Foreskin keratinocyte (primary cell): ENCODE measurements at places on chromosomes 2 and 18.

DNA sequence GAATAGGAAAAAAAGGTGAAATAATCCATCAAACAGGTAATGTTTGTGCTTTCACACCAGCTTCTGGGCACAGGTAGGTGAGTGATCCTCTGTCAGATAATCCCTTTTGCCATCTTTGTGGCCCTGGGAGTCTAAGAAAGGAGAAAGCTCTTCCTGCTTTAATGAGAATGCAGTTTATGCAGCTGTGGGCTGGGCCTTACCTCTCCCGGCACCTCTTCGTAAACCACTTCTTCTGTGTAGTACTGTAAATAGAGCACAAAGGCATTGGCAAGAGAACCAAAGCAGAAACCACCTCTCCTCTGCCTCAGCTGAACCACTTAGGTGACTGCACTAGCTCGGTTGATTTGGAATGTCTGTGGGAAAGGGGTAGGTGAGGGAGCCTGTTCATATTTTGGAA is 4.9 kb downstream of the NEB start:
- no peak for DNase-seq

DNA sequence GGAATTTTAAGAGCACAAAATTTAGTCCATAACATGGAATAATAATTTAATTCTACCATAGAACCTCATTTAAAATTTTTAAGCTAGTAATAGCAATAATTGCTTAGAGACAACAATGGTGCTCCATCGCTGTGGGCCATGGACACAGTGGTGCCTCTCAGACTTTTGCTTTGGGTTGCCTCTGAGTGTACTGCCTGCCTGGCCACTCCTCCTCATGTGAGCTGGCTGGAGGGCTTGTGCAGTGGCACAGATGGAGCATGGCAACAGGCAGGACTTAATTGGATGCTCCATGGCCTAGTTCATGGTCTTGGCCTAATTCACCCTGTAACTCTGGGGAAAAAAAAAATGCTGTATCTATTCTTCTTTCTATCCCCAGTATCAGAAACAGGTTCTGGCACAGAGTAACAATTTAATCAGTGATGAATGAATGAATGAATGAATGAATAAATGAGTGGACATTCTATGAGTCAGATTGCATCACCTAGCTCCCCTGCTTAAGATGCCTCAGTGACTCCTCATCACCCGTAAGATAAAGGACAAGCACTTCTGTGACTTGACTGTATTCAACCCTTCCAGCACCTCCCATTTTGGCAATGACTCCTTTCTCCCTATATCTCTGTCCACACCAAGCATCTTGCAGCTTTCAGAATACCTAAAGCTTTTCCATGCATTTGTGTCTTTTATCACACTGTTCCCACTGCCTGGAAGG is 211.8 kb upstream of the SLC14A2 start:
- DNase-seq = peak; percentile 47

GRCh38 chr2:230891509-230891908 is 26.8 kb downstream of the ITM2C start:
- DNase-seq = no peak

DNA sequence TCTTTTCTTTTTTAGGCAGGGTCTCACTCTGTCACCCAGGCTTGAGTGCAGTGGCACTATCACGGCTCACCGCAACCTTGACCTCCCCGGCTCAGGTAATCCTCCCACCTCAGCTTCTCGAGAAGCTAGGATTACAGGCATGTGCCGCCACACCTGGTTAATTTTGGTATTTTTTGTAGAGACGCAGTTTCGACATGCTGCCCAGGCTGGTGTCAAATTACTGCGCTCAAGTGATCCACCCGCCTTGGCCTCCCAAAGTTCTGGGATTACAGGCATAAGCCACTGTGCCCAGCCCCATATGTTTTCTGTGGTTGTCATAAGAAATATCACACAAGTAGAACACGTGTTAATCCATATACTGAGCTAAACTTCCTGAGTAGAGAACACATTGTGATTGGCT is 14.6 kb downstream of the ENOSF1 start:
- peak; percentile 57 for DNase-seq

DNA sequence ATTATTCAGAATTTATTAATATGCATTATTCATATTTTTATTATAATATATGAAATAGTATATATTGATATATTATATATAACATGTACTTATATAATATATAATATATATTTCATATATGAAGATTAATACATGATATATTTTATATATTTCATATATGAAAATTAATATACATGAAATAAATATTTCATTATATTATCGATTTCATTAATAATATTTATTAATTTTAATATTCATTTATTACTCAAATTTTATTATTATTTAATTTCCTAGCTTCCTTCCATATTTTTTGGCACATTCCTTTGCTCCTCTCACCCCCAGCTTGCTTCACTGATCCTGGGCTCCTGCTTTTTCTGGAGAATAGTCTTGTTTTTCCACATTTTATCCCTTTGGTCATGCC is 29.7 kb downstream of the CD8B2 start:
- no peak for DNase-seq

DNA sequence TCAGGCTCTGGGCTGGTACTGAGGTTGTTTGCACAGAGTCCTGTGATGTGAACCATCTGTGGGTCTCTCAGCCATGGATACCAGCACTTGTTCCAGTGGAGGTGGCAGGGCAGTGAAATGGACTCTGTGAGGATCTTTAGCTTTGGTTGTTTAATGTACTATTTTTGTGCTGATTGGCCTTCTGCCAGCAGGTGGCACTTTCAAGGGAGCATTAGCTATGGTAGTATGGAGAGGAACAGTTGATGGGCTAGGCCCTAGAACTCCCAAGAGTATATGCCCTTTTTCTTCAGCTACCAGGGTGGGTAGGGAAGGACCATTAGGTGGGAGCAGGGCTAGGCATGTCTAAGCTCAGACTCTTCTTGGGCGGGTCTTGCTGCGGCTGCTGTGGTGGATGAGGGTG is 257.0 kb upstream of the GYPC start:
- no peak for DNase-seq

DNA sequence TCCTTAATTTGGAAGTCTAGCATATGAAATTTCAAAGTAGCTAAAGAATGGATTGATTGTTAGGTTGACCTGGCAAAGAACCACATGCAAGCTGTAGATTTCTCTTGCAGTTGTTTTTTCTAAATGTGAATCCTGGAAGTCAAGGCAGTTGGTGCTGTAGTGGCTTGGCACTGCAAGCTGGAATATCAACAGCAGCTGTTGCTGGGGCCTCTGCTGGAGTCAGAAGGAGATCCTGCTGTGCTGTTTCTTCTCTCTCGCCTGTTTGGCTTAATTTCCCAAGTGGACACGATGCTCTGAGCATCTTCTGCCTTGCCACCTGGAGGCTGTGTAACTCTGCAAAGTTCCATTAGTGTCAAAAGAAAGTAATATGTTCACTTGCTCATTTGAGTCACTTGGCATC is 12.6 kb downstream of the PIK3C3 start:
- no peak for DNase-seq

DNA sequence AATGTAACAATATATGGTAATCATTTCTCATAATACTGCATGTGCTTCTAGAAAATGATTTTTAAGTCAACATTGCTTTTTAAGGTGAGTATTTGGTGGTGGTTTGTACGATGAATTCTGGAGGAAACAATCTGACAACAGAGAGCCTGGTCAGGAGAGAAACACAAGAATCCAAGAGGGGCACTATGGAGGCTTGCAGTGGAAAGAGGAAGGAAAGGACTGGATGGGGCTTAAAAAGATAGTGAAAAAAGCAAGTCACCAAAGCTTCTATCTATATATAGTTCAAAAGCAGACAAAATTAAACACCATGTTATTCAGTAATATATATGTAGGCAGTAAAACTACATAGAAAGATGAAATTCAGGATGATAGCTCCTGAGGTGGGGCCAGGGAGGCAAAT is 109.4 kb upstream of the SERTAD2 start:
- DNase-seq = no peak

- DNase-seq = peak; percentile 38
Observed at GRCh38 chr2:201363857-201364560, 6.9 kb upstream of the FLACC1 start.

GRCh38 chr2:60964651-60965498 is 52.6 kb upstream of the PEX13 start:
- DNase-seq = no peak

DNA sequence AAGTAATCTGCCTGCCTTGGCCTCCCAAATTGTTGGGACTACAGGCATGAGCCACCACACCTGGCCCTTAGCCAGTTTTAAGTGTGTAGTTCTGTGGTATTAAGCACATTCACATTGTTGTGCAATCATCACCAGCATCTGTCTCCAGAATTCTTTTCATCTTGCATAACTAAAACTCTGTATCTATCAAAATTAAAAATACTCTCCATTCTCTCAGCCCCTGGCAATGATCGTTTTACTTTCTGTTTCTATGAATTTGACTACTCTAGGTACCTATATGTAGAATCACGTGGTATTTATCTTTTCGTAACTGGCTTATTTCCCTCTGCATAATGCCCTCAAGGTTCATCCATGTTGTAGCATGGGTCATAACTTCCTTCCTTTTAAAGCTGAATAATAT is 45.5 kb upstream of the CAVIN2 start:
- peak; percentile 79 for DNase-seq

GRCh38 chr2:18741895-18742732 is 152.7 kb upstream of the NT5C1B start:
- DNase-seq = no peak

DNA sequence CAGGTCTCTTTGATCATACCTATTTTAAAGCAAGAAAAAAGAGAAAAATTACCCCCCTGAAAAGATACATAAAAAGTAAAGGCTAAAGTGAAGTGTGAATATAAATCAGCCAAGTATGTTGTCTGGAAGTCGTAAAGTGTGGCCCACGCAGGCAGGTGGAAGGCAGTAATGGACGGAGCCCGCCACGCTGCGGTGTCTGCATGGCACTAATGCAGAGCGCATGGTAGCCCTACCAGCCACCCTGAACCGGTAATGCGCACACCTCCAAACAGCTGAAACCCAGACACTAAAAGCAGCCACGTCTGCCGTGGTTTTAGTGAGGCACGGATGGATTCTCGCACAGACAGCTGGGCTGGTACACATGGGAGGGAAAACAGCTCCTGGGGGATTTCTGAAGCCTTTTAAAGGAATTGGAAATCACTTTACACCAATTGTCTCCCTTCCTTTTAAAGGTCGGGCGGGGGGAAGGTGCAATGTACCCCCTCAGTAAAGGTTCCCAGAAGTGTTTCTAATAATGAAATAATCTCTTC is 615.2 kb downstream of the CNTNAP5 start:
- no peak for DNase-seq

DNA sequence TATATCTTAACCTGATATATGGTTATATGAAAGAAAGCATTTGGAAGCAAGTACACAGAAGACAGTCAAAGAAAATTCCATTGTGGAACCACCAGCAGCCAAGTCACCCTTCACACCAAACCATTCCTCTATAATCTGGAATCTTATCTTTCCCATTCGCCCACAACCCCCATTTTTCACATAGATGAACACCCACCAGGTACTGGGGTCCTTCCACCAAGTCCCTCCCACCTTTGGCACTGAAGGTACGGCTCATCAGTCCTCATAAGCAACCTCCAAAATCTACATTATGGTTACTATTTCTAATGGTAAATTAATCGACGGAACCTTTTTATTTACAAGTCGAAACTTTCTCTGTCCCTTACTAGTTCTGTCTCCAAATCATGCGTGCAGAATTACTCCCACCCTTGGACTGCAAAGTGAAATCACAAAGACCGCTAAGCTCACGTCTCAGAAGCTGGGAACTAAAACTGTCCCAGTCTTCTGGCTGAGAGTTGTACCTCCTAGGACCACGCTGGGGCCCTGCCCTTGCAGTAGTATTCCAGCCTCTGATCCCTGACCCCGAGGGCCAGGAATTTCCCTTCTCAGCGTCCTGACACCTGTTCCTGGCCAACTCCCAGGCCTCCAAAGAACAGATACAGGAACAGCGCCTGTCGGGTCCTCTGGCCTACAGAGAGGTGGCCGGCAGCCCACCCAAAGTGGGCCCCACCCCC is 702 bp downstream of the OLA1 start:
- DNase-seq = no peak

DNA sequence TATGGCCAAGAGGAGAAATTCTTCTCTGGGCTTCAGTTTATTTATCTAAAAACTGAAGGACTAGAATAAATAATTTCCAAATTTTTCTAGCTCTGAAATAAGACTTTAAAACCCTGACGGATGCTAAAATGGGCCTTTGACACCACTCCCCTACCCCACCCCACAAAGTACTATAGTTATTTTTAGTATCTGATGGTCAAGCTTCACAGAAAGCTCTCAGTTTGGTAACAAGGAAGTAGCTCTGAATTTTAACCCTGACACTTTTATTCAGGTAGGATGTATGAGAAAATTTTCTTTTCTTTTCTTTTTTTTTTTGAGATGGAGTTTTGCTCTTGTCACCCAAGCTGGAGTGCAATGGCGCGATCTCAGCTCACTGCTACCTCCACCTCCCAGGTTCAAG is 2.4 kb downstream of the RBKS start:
- DNase-seq = no peak

DNA sequence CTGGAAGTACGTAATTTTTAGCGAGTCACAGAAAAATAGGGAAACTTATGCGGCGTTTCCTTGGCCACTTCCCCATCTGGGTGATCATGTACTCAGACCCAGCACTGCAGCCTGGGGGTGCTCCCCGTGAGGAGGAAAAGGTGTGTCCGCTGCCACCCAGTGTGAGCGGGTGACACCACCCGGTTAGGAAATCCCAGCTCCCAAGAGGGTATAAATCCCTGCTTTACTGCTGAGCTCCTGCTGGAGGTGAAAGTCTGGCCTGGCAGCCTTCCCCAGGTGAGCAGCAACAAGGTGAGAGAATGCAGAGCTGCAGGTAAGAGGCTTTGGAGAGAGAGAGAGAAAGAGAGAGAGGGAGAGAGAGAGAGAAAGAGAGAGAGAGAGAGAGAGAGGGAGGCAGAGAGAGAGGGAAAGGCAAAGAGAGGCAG is at the start of gene IL1R2:
Gene IL1R2, plus strand, starts transcription at position 240 of the 425 bp plus-strand sequence. CDS start 16,616 bp downstream, outside the sequence.
- DNase-seq = no peak

- DNase-seq = peak; percentile 78
Observed at GRCh38 chr2:212157012-212157411, 381.6 kb downstream of the ERBB4 start.

- DNase-seq = no peak
Observed at GRCh38 chr2:96326564-96326963, 1.4 kb downstream of the ITPRIPL1 start.

- no peak for DNase-seq
Observed at GRCh38 chr2:174027956-174028355, 62.8 kb upstream of the SP3 start.

DNA sequence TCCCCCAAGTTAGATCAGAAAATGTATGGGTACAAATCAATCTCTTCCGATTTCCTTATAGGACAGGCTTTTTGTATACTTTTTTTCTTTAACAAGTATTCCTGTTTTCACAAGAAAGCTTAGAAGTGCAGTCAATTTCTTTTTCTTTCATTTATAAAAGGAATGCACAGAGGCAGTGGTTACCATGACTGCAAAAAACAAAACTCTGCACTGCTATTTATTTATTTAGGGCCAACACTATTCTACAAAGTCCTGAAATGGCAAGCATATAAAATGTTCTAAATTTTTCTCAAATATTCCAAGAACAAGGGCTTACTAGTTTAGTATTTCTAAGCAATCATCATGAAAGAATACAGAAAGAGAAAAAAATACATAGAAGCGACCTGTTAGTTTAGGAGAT is 22.2 kb downstream of the ATAD2B start:
- no peak for DNase-seq
